ENCODE measurements at places on chromosomes 3 and 15.

DNA sequence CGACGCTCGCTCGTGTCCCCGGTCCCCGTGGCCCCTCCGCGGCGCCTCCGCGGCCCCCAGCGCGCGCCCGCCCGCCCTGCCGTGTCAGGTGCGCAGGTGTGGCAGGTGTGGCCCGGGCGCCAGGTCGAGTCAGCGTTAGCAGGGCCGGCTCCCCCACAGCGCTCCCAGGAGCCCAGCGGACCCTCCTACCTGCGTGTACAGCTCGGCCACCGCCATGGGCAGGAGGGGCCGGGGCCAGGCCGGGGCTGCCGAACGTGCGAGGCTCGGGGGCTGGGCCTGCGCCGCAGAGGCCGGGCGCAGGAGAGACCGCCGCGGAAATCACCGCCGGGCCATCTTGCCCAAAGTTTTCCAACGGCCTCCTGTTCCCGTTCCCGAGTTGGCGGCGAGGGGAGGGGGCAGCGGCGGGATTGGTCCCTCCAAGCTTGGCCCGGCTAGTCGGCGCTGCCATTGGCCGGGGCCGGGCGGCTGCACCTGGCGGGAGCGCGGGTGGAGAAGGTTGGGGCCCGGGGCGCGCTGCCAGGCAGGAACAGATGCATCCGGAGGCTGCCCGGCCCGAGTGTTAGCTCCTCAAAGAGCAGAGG lies at the start of gene MYO5C:
TSS of gene MYO5C (minus strand) at position 384 of the 581 bp plus-strand sequence. CDS start at position 216, 168 bp downstream.
- DNase-seq, result no peak

DNA sequence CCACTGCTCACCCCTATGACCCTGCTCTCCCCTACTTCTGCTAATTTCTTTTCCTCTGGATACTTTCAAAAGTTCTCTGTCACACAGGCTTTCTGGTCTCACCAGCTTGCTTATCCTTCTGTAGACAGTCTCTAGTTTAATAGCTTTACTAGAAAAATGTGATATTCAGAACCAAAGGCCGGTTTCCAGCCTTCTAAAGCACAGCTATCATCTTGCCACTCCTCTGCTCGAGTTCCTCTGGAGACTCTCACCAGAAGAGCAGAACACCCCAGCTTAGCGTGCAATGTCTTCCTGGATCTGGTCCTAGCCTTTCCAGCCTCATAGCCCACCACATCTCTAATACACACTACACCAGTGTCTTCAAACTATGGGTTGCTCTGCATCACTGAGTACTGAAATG lies 1.8 kb upstream of the VPS8 start:
- no peak for DNase-seq

GRCh38 chr3:194261581-194262063 lies 89.5 kb downstream of the CPN2 start:
- DNase-seq, result no peak

GRCh38 chr3:129796146-129796545 lies 97.4 kb downstream of the TMCC1 start:
- no peak for DNase-seq

DNA sequence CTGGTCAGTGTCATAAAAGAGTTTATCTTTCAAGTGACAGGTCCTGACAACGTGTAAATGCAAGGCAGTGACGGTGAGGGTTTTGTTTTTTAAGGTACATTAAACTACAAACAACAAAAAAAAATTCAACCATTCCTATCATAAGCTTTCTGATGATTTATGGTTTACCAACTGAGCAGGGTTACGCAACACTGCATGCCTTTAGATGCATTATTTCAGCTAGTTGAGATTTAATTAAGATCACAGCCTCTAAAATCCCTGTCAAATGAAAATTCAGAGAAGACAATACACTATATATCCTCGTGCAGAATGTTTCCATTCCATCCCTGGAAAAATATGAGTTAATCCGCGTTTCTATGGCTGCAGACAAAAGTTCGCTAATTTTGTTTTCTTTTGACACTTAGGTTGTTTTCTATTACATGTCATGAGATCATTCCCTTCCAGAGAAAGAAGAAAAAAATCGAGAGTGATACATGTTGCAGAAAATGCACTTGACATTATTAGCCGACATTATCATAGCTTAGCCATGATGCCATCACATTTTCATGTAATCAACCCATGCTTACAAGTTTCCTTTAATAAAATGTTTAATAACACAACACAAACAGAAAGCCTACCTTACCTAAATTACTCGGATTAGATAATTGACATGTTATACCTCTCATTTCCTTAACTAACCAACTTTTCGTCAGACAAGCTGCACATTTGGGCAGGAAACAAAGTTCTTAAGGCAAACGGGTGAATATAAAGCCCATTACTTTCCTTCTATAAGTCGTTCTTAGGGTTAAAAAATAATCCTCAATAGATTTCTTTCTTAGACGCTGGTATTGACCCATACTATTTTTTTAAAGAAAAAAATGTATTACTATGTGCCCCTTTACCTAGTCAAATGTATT lies 521.2 kb downstream of the FOXP1 start:
- DNase-seq, result no peak

GRCh38 chr15:39124553-39125171 lies 456.2 kb upstream of the THBS1 start:
- DNase-seq, result no peak

DNA sequence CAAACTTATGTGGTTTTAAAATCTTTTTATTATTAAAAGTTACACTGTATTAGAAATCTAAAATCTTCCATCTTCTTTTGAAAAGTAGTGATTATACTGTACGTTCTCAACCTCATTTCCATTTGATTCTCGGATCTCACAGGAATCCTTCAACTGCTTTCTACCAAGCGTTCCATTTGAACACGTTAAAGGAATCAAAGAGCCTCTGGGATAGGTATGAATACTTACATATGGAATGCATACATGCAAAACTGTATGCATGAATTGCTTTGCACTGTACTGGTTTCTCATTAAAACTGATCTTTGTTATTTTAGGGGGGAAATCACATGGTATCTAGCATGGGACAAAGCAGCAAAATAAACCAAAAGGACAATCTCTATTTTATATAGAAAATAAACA lies 14.8 kb downstream of the TSC22D2 start:
- no peak for DNase-seq

GRCh38 chr3:144557515-144557914 lies 585.9 kb downstream of the DIPK2A start:
- no peak for DNase-seq

GRCh38 chr15:23877502-23878412 lies 190.7 kb upstream of the NDN start:
- no peak for DNase-seq

- no peak for DNase-seq
These were observed 39.6 kb downstream of the FAM3D start for GRCh38 chr3:58626841-58627569.

DNA sequence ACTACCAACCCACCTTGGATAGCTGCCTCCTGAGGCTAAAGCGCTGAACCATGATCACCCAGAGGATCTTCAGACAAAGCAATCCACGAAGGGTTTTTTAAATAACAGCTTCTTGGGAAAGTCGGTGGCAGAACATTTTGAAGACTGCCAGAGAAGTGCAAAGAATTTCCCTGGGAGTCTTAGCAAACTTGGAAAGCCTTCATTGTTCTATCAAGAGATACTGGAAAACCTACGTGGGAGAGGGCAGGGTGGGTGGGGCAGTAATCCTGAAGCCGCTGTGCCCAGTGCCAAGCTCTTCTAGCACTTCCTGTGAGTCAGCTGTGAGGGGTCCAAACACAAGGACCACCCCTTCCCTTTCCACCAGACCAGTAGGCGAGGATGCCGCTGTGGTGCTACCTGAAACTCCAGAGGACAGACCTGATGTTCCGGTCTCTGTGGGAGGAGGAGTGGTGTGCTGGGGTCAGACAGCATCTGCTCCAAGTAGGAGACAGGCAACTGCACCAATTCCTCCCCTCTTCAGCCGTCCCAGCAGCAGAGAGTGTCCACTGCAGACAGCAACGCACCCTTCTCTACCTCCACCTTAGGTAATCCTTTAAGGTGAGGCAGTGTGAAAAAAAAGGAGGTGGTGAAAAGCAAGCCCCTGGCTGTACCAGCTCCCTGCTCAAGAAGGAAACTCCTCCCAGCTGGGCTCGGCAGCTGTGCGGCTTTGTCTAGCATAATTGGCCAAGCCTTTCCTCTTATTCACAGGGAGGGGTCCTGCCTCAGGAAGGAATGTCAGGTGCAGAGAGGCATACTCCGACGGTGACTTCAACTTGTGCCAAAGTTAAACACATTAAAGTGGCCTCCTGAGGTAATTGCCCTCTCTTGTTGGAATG lies 99.0 kb downstream of the TMCC1 start:
- no peak for DNase-seq

DNA sequence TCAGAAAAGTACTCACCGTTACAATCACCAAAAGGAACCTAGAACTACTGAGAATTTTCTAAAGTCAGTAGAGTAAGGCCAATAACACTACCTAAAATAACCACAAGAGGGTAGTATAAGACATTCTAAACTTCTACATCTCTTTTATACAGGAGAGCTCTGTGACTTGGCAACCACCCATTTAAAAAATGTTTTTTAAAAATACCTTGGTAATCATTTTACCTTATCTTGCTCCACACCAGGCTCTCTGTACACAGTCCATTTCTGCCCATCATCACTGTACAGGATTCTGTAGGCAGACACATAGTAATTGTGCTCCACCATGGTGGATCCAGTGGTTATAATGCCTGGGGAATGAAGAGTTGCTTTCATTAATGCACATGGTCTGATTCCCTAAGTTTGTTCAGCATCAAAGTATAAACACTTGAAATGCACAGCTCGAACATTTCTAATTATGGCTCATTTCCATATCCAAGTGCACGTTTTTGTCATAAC lies 54.5 kb downstream of the ST3GAL6 start:
- DNase-seq, result no peak

GRCh38 chr3:9786825-9787669 lies 5.2 kb downstream of the TADA3 start:
- no peak for DNase-seq

DNA sequence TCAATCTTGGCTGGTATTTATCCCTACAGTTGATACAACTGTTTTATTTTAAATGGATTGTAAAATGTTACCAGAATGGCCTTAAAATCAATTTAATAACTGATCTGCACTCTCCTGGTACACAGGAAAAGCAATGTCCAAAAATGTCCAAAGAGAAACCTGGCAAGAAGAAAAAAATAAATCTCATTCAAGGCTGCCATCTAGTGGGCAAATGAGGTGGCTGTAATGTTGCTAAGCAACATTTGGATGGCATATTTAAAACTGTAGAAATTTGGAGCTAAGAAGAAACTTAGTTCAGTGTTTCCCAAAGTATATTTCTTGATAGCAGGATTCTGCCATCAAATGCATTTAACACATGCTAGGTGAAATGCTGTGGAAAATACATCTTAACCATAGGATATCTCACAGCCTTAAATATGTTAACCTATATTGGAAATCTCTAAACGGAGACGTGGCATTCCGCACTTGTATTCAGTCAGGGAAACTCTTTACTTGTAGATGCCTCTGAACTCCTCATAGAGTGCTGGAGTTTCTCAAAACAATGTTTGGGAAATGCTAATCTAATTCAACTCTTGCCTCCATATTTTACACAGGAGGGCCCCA lies 216.8 kb downstream of the ERC2 start:
- DNase-seq, result no peak

- DNase-seq, result no peak
These were observed 889.7 kb downstream of the IGSF11 start for GRCh38 chr3:118144919-118145318.

DNA sequence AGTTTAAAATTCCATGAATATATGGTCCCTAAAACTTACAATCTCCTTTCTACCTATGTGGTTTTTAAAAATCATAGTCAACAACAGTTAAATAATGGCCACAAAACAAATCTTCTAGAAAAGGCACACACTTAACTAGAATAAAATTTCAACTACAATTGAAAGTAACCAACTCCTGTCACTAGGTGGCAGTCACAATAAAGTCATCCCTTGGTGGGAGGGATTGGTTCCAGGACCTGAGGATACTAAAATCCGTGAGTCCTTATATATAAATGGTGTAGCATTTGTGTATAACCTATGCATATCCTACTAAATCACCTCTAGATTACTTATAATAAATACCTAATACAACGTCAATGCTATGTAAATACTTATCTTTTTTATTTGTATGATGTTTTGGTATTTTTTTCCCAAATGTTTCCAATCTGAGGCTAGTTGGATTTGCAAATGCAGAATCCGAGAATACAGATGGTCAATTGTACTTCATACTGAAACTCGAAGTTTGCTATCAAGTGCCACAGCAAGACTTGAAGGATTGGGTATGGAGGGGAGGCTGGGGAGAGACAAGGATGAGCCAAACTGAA lies 172.6 kb downstream of the FMN1 start:
- no peak for DNase-seq

GRCh38 chr3:59115364-59116232 lies 65.8 kb upstream of the CFAP20DC start:
- DNase-seq, result no peak

- no peak for DNase-seq
These were observed 34.1 kb downstream of the TSPAN3 start for GRCh38 chr15:77036537-77037387.

DNA sequence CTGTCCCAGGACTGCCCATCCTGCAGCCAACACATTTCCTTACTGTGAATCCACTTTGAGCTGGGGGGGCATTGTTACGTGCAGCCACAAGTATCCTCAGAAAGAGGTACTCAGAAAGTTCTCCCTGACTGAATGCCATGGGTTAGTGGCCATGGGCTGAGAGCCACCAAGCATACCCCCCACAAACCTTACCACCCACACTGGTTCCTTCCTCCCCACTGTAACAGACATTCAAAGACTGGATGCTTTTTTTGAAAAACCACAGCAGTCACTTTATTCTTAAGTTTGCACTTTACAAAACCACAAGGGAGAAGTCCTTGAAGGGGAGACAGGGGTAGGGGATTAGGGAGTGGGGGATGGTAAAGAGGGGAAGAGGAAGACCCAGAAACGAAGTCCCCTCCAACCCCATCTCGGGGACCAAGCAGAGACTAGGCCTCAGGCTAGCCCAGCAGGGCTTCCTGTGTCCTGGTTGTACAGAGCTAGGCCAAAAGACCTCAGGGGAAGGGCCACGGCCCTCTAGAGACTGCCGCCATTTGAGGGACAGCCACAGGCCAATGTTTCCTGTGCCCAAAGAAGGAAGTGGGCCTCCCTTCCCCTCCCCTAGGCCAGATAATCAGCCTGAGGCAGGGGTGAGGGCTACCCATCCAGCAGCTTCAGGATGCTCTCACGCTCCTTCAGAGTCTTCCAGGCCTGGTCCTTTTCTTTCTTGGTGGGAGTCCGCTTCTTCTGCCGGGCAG lies 10.1 kb upstream of the CAMK1 start:
- DNase-seq, result no peak

- DNase-seq, result no peak
These were observed 5.8 kb downstream of the LNP1 start for GRCh38 chr3:100407164-100407563.

DNA sequence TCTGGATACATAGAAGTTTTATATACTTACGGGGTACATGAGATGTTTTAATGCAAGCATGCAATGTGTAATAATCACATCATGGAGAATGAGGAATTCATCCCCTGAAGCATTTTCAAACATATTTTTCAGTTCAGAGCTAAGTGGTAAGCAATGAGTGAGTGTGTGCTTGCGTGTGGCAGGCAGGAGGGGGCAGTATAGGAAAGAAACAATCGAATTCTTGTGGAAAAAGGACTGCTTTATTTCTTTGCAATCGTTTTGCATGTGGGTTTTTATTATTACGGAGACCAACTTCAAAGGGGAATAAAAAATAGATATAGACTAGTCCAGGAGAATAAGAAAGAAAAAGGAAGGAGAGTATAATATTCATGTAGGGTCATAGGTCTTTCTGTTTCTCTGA lies 271.6 kb downstream of the CHL1 start:
- no peak for DNase-seq

GRCh38 chr3:86828751-86829150 lies 162.2 kb downstream of the VGLL3 start:
- no peak for DNase-seq

- DNase-seq, result no peak
These were observed 49.3 kb downstream of the SLC6A20 start for GRCh38 chr3:45746777-45747622.

All from stimulated activated CD4-positive, alpha-beta T cell treated with anti-CD3 and anti-CD28 coated beads, Interleukin-1b, Interleukin-23, amount 100 ng/mL, for 1 hour (primary cell).